ENCODE measurements at places on chromosomes 3 and 15.

DNA sequence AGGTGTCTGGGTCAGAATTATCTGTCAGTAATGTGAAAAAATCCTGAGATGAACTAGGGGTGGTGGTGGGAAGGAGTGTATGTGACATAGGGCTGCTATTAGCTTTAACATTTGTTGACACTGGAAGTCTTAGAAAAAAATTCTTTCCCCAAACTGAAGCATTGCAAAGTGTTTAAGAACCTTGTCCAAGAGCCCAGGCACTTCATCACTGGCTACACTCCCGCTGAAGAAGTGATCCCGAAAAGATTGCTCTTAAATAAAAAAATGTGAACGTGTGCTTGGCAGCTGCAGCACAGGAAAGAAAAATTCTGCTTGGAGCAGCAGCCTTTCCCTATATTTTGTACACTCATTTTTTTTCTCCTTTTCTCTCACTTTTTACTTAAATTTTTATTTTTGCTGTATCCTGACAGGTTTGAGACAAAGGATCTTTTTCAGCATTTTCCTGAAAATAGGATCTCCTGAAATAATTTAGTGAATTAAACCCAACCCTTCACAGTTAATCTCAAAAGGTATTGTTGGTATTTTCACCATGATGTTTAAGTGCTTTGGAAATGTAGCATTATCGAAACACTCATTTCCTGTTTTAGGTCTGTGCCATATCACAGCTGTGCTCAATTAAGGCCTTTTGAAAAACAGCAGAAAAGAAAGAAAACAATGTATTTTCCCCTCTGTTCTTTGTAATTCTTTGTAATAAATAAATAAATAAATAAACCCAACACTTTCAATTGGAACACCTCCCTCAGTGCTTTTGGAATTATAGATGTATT, 477.6 kb downstream of the ZNF385D start:
- no peak for DNase-seq

DNA sequence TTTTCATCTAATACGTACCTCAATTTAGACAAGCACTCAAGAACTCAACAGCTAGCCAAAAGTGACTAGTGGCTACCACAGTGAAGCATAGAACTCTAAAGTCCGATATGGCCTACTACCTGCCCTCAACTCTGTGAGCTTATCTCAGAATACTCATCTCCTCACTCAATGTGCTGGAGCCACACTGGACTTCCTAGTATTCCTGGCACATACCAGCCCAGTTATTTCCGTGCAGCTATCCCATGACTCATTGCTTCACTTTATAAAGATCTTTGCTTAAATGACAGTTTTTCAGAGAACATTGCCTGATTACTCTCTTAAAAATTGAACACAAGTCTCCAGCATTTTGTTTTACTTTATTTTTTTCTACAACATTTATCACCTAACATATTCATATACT, 524.7 kb downstream of the PYDC2 start:
- DNase-seq: no peak

GRCh38 chr3:84727616-84728015, 231.2 kb upstream of the CADM2 start:
- DNase-seq: no peak

- no peak for DNase-seq
These were observed 42.8 kb upstream of the ROBO1 start for GRCh38 chr3:79810581-79810980.

GRCh38 chr3:14242490-14243311, 64.1 kb downstream of the LSM3 start:
- no peak for DNase-seq

- DNase-seq: no peak
These were observed 18.9 kb downstream of the ADPGK start for GRCh38 chr15:72764656-72765055.

DNA sequence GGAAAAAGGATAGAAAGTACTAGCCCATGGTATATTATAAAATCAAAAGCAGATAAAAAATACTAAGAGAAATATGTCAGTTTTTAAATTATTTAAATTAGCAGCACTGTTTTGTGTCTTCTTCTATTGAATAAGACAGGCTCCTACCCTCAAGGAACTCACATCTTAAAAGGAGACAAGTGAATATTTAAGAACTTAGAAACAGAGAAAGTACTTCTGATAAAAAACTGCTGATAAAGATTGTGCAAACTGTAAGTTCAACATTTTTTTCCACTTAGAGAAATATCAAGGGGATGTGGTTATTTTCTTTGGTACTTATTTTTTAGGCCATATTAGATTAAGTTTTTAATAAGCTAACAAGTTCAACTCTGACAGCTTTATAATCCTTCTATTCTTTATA, 3.0 kb upstream of the ANKRD28 start:
- no peak for DNase-seq

DNA sequence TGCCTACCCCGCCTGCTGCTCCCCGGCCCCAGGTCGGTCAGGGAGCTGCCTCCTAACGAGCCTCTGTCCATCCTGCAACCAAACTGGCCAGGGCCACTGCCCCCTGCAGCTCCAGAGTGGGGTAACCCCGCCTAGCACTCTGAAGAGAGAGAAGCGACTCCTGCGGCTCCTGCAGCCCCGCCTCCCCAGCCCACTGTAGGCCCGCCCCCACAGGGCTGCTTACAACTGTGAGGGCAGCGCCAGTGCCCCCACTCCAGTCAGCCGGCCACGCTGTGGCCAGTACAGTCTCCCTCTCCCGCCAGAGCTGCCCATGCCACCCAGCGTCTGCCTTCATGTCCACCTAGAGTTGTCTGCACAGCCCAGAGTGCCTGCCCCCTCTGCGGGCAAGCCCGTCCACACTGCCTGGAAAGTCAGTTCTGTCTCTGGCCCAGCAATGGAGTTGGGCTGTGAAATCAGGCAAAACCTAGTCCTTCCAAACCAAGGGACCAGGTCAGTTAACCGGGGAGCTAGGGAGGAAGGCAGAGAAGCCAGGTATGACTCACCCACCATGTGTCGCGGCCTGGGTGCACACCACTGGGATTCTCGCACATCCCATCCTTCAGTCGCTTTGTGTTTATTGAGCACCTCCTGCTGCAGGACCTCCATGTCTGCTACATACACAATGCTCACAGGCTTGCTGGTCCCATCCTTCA, 2.4 kb downstream of the UCN2 start:
- DNase-seq: no peak

DNA sequence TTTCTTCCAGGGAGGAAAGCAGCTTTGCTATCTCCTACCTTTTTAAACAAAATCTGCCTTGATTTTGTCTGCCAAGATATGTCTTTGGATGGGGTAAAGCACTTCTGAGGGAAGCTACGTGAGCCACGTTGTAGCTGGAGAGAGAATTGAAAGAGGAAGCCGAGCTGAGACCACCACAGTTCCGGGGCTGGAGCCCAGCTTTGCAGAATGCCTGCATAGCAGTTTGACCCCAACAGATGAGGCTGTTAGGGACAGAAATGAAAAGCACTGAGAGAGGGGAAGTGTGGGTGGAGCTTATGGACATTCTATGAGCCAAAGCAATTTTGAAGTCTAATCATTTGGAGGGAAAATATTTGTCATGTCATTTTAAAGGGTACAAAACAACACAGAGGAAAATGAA, 45.4 kb downstream of the LIPC start:
- DNase-seq: no peak

- no peak for DNase-seq
These were observed 12.7 kb downstream of the ZBTB38 start for GRCh38 chr3:141380987-141381386.

DNA sequence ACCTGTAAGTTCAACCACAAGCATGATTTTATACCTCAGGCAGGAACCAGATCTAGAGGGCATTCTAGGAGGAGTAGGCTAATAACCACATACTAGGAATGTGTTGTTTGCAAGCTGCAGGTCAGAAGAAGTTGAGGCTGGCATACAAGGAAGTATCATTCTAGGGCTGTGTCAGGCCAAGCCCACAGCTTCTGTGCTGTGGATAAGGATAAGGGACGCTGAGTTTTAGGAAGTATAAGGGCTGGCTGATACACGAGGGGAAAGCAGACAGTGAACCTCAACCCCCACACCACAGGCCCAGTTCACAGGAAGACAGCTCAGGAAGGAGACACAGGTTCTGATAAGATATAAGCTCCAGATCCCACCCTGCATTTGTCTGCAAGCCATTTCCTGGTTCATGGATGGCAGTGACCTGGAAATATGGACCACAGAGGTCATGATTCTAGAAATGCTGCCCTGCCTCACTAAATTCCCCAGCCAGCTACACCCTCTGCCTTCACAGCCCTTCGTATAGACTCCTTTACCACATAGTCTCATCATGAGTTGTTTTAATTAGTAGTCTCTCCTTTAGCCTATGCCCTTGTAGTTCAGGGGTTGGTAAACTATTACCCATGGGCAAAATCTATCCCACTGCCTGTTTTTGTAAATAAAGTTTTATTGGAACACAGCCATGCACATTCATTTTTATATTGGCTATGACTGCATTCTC, 260.7 kb downstream of the OPA1 start:
- no peak for DNase-seq

- DNase-seq: no peak
These were observed 366.4 kb upstream of the AGTR1 start for GRCh38 chr3:148331081-148331846.

GRCh38 chr3:132635052-132635451, 24.6 kb downstream of the ACAD11 start:
- DNase-seq: no peak

All from activated CD4-positive, CD25-positive, alpha-beta regulatory T cell (primary cell).